ENCODE measurements at places on chromosomes 3 and 15. TPM values are rescaled to one million over a fixed set of nuclear protein-coding genes. Genes with fewer than 3 reads are reported as not detected.
A peak's percentile ranks its signal among the peaks of the same experiment; 100 is the strongest.

DNA sequence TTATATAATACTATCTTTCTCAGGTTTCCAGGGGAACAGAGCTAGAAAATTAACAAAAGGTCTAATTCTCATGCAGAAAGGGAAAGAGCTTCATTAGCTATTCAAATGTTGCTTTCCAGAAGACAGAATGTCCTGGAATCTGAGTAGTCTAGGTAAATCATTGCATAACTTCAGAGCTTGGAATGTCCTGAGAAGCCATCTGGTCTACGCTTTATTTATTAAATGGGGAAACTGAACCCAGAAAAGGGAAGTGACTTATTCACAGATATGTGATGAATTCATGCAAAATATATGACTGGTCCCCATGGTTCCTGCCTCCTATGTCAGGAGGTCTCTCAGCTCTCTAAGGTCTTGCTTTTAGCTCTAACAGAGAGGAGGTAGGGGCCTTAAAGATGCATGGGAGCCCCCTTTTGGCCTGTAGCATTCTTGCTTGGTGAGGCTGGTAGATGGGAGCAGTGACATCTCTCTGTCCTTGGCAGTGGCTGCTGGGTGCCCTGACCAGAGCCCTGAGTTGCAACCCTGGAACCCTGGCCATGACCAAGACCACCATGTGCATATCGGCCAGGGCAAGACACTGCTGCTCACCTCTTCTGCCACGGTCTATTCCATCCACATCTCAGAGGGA, 99.2 kb downstream of the CEMIP start:
- no peak for DNase-seq

MORC1 gene
- not detected for polyA plus RNA-seq

CCNDBP1 gene
- polyA plus RNA-seq = 196 TPM

DNA sequence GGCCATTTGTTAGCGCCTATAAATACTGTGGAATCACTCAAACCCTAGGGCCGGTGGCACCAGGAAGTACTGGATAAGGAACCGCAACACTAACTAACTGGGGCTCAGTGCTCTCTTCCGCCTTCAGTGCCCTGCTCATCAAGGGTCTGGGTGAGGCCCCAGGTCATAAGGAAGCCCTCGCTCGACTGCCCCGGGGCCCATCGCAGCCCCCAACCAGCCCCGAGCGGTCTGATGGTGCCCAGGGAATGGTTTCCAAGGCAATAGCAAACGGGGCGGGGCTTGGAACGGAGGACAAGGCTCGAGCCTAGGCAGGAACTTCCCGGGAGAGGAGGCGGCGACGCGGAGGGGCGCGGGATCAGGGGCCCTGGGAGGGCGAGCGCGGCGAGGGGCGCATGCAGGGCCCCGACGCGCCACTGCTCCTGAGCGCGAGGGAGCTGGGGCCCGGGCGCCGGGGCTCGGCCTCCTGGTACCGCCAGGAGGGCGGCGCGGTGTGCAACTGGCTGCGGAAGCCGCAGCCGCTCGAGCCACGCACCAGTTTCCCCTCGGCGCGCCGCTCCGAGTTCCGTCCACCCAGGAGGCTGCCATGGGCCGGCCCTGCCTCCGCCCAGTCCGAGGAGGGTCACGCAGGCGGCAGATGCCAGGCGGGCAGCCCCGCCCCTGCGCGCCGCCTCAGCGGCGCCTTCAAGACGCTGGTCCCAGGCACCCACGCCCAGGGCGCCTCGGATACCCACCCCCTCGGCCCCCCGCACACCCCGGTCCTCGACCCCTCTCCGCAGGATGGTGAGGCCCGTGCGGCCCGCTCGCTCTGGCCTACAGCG, at the start of gene TTLL3:
Gene TTLL3, plus strand, starts transcription at position 648 of the 818 bp plus-strand sequence. CDS start 400 bp downstream, outside the sequence.
- peak; percentile 70 for DNase-seq

GRCh38 chr3:98855806-98856400, 45.6 kb downstream of the DCBLD2 start:
- DNase-seq = no peak

RSRC1 gene
- 31.7 TPM for polyA plus RNA-seq
